ENCODE measurements at places on chromosomes 1 and 21.

DNA sequence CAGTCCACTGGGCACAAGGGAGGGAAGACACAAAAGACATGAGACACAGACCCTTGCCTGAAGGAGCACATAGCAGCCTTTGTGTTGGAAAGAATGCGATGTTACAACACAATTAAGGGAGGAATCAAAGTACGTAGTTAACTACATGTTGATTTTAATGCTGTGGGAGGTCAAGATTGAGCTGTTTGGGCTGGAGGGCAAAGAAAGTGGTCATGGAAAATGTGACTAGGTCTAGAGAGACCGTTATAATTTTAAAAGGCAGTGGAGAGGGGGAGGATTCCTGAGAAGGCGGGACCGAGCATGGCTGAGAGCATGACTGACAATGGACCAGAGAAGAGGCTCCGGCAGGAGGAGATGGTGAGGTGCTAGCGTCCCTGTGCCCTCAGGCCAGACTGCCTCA, 111.8 kb upstream of the ATP1A1 start:
- no peak for DNase-seq

- DNase-seq, result no peak
Measured at GRCh38 chr1:88149686-88150085, 534.4 kb upstream of the PKN2 start.

- DNase-seq, result no peak
Measured at GRCh38 chr21:22106720-22107410, 1108.7 kb downstream of the NCAM2 start.

DNA sequence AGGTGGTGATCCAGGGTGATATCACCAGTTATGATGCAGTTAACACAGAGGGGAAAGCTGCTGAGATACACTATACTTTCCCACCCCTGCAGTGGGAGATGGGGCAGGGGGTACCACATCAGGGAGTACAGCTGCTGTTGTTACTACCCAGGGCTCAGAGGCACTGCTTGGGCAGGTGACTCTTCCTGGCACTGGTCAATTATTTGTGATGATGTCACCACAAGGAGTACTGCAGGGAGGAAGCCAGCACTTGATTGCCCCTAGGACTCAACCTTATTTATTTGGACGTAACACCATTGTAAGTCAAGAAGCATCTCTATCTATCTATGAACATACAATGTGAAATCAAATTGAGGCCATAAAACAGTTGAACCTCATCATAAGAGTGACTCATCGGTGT, 10.1 kb downstream of the IFNAR1 start:
- DNase-seq, result no peak

GRCh38 chr1:43779805-43780403, 72.6 kb downstream of the ST3GAL3 start:
- no peak for DNase-seq

- no peak for DNase-seq
Measured at GRCh38 chr1:165426745-165427144, 18.2 kb downstream of the RXRG start.

- peak; percentile 89 for DNase-seq
Measured at GRCh38 chr1:219304227-219305226, 130.8 kb downstream of the LYPLAL1 start.

Data from ascending aorta (tissue), 2 donors.